ENCODE measurements at places on chromosomes 5 and 9.
A peak's percentile ranks its signal among the peaks of the same experiment; 100 is the strongest.

DNA sequence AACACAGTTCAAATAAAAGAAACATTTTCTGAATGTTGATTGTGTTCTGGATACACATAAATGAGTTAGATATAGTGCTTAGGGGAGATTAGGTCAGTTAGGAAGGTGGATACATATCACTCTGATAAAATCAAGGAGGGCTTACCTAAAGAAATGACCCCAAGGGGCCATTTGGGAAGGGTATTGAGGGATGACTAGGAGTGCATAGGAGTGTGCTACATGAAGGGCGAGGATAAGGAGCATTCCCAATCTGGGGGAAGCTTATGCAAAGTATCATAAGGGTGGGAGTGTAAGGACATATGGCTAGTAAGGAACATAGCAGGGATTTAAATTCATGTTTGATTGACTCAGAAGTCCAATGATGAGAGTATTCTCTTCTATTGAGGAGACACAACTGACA is 183.6 kb downstream of the NSG2 start:
- no peak for DNase-seq

DNA sequence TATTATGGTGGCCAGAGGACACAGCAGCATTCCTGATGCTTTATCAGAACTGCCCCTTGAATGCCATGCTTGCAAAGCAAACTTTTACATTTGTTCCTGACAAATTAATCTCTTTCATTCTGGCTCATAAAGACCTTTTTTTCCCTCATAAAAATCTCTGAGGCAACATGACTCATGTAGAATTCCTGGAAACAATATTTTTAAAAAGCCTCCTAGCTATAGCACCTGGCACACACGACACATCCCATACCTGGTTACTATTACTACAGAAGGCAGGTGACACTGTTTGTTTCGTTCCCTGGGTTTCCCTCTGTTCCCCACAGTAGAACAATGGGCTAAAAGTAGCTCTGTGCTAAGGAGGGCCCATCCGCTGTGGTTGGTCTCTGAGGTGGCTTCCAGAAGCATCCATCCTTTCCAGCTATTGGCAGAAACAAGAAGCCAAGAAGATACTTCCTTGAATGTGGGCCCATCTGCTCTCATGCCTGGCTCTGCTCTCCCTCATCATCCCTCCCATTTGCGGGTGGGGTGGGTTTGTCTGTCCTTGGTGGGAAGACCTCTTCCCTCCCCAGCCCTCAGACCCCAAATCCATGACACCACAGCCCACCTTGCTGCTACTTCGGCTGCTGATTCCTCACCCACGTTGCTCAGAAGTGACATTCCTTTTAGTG is 59.1 kb downstream of the GALNT12 start:
- DNase-seq = no peak

DNA sequence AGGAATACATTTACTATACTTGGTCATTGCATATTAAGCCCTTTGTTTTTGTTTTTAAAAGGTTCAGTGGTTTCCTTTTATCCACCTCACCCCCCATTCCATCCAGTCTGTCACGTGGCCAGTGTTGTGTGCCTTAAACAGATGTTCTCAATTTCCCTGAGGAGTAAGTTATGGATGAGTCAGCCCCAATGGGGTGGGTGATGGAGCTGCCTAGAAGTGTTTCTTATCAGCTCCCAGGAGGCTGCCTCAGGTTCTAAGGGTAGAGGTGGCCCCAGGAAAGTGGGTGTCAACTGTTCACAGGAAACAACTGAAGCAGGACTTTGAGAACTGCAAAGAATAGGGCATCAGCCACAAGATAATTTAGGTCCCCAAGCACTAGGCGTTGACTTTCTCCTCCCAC is 41.1 kb downstream of the ACTBL2 start:
- no peak for DNase-seq

DNA sequence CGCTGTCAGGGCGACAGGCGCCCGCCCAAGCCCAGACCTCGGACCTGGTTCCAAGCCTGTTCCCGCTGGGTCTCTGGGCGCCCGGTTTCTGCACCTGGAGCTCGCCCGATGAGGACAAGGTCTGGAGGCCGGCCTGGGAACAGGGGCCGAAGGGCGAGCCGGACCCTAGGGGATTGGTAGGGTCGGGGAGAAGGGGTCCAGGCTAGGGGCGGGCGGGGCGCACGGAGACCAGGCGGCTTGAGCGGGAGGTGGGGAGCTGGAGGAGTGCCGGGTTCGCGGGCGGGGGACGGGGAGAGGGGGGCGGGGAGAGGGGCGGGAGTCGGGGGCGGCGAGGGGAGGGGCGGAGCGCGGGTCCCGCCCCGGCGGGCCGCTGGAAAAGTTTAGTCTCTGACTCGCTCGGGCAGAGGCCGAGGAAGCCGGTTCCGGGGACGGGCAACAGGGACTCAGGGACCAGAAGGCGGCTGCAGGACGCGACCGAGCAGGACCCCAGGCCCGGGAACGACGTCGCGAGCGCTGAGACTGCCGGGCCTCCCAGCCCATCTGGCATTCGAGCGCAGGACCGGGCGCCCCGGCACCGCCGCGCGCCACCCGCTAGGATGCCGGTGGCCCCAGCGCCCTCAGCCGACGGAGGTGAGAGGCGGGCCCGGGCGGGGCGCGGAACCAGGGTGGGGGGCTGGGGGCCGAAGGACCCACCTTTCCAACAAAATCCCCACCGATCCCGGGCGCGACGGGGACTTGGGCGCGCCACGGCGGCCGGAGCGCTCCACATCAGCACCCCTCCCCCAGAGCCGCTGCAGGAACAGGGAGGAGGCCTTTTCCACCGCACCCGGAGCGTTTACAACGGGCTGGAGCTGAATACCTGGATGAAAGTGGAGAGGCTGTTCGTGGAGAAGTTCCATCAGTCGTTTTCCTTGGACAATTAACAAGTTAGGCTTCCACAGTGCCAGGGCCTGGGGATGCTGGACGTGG is at the start of gene S1PR3:
Gene S1PR3 (plus strand): TSS at position 403 of the 969 bp plus-strand sequence. CDS start 9,733 bp downstream, outside the sequence.
- peak; percentile 65 for DNase-seq

DNA sequence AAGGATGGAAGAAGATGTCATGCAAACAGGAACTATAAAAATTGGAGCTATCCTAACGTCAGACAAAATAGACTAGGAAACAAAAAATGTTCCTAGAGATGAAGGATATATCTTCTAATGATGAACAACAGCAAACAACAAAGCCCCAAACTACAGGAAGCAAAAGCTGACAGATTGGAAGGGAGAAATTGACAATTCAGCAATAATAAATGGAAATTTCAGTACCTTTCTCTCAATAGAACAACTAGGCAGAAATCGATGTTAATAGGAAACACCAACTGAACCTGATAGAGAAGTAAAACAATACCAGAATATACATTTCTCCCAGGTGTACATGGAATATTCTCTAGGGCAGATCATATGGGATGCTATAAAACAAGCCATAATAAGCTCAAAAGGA is 7.6 kb downstream of the SCGB3A1 start:
- DNase-seq = no peak

- peak; percentile 39 for DNase-seq
Observed at GRCh38 chr9:130043654-130044623, 950 bp upstream of the FNBP1 start.

GRCh38 chr5:150490296-150490669 is 17.6 kb upstream of the NDST1 start:
- no peak for DNase-seq

GRCh38 chr5:113390224-113390623 is 44.6 kb downstream of the TSSK1B start:
- no peak for DNase-seq

- DNase-seq = peak; percentile 81
Observed at GRCh38 chr5:34655354-34655991, 655 bp upstream of the RAI14 start.

DNA sequence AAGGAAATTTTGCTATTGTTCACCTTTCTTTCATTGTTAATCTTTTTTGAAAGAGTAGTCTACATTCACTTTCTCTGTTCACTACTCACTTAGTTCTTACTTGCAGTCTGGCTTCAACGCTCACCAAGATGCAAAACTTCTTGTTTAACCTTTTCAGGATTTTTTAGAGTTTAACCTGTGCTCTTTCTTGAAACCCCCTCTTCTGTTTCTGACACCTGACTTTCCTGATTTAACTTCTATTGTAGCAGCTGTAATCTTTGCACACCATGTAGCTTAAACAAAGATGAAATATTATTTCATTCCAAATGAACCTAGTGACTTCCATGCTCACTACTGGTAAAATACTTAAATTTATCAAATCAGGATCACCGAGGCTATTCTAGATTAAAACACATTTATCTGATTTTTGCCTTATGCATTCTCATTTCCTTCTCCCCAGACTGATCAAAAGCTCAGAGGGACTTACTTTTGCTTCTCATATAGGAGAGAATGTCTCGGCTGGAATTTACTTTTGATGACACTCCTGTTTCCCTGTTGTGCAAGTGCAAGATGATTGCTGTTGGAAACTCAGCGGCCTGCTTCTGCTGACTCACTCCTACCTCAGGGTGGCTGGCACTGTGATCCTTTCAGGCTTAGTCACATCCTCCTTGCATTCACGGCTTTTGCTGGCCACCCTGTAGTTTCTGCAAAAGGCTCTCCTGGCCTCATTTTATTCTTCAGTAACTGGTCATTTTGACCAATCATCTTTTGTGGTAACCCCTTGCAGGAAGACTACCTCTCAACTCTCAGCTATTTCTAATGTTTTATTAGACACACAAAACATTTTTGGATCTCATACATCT is 109.3 kb upstream of the IFNE start:
- no peak for DNase-seq

- no peak for DNase-seq
Observed at GRCh38 chr5:3452622-3453021, 143.0 kb upstream of the IRX1 start.

- no peak for DNase-seq
Observed at GRCh38 chr9:1839909-1840308, 175.2 kb upstream of the SMARCA2 start.

DNA sequence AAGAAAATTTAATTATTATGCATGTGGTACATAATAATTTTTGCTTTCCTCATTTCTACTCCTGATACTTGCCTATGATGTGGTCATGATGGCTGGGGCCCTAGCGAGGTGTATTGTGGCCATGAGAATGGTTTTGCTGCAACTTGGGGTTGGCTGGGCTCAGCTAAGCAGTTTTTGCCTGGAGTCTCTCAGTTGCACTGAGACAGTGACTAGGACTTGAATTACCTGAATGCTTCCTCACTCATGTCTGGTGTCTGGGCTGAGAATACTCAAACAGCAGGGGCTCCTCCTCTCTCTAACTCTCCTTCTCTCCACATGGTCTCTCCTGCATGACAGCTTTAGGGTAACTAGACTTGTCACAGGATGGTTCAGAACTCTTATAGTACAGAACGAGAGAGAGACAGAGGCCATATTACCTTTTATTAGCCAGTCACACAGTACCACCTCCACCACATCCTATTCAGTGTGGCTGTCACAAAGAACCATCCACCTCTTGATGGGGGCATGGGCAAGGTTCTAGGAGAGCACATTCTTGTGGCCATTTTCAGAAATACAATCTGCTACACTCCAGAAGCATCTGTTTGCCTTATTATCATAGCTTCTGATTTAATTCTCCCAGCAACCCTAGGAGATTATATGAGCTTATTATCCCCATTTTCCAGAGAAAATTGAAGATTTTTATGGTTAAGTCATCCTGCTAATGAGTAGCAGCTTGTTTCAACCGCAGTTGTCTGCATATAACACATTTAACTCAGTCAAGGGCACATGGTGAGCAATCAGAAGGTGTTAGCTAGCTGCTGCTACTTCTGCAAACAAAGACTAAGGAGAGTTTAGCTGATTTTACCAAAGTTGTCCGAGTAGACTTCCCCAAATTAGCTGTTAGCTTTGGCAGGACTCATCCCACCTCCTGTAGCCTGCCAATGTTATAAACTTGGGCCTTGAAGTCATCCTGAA is 245.1 kb downstream of the DOCK8 start:
- no peak for DNase-seq

GRCh38 chr5:73694089-73694488 is 68.1 kb downstream of the ARHGEF28 start:
- DNase-seq = no peak

GRCh38 chr5:4815002-4815401 is 325.1 kb upstream of the ADAMTS16 start:
- DNase-seq = no peak

GRCh38 chr5:142235050-142235797 is 89.6 kb downstream of the SPRY4 start:
- DNase-seq = no peak

DNA sequence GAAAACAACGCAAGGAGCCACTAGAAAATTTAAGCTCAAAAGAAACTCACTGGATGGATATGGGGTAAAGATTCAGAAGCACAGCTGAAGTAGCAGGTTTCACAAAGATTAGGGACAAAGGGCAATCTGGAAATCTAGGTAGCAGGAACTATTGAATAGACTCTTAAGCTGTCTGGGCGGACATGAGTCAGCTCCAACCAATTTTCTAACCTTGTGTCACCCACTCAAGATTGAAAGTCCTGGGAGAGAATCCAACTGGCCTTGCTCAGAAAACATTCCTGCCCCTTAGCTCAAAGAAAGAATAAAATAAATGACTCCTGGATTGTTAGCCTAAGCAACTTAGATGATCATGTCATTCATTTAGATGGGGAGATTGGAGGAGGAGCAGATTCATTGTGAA is 69.2 kb downstream of the STK32A start:
- no peak for DNase-seq

- DNase-seq = no peak
Observed at GRCh38 chr5:172919525-172920446, 39.4 kb upstream of the RPL26L1 start.

GRCh38 chr9:18707061-18707461 is 233.1 kb downstream of the ADAMTSL1 start:
- DNase-seq = no peak

DNA sequence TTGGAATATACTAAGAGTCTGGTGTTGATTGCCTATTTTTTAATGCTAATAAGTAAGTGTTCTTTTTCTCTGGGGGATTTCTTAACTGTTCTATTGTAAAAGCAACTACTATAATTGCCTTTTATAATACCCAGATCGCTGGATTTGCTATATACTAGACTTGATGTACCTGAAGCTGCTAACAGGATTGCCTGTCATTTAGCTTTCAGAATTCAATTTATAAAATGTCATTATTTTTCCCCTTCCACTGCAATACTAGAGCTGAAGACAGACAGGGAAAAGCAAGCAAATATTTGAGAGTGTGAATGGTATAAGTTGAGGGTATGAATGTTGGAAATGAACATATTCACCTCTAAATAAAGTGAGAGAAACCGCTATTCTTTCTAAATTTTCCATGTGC is 115.5 kb downstream of the SH3GL2 start:
- DNase-seq = no peak

DNA sequence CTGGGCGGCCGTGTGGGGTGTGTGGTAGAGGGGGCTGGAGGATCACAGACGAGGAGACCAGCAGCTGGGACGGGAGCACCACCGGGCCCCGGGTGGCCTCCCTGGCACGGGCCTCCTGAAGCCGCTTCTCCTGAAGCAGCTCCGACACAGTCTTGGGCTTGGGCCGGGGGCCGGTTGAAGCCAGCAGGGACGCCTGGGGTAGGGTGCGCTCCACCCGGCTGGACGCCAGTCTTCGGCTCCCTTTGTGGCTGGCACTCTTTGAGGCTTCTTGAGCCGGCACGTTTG is 5.5 kb upstream of the CARD9 start:
- no peak for DNase-seq
